8988T (cell line): ENCODE measurements at places on chromosomes 1 and 21.

- no peak for DNase-seq
These were observed 15.4 kb downstream of the SLC2A7 start for GRCh38 chr1:9010781-9011323.

GRCh38 chr1:16375521-16376340 is 8.7 kb downstream of the SZRD1 start:
- no peak for DNase-seq

DNA sequence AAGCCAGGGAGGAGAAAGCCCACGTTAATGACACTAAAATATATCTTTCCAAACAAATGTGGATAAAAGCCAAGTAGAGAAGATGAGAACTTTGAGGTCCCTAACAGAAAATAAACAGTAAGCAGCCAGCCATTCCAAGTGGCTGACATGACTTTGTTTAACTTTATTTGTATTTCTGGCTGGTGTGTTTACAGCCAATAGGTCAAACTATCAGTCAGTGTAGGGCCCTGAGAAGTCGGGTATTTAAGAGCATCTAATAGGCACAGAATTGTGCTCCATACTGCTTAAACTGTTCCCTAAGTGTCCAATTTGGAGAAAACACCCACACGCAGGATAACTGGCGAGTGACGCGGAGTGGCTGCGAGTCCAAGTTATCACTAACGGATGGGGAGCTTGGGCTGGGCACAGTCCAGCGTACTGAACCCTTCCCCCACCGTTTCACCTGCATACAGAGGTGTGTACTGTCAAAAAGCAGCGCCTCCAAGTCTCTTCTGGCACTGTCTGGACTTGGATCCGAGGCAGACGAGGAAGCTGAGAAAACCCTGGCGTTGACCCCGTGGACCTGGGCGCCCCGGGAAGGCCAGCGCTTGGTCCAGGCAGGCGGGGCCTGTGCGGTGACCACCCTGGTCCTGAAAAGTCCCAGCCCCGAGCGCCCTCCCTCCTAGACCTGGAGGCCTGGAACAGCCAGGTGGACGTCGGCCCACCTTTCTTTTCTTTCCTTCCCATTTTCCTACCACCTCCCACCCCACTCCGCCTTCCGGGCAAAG is 662 bp upstream of the LGALS8 start:
- no peak for DNase-seq

- no peak for DNase-seq
These were observed 99.2 kb downstream of the LHX8 start for GRCh38 chr1:75233302-75233929.

DNA sequence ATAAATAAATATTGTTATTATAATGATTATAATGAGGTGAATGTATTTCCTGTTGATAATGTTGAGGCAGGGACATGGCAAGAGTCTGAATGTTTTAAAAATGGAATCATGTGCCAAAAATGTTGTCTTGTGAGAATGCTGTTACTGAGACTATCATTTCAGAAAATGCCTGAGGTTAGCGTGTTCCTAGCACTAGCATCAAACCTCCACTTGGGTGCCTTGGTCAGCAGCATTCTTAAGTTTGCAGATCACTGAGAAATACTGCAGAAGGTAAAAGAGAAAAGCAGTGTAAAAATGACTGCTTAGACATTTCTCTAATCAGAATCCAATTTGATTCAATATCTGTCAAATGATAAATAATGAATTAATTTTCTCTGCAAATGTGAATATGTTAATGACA is 50.8 kb downstream of the OLFM3 start:
- no peak for DNase-seq

DNA sequence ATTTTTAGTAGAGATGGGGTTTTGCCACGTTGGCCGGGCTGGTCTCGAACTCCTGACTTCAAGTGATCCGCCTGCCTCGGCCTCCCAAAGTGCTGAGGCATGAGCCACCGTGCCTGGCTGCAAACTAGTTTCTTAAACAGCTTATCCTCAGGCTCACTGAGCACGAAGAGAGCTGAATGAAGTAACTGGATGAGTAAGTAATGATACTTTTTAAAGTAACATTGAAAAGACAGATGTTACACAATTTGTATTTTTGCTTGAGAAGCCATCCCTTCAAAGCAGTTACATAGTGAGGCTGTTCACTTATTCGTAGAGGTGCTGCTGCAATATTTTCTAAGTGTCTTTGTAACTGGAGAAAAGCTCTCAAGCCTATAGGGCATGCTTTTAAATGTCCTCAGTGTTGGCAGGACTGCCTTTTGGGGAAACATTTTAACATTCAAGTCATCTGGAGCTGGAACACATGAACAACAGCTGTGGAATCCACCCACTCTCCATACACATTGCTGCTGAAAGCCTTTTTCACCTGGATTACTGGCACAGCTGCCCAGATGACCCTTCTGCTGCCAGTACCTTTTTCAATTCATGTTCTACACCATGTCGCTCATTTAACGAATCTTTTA is 2.7 kb upstream of the YBX1 start:
- DNase-seq: no peak

- no peak for DNase-seq
These were observed 27.3 kb upstream of the TP53BP2 start for GRCh38 chr1:223873044-223873443.
